ENCODE measurements at places on chromosomes 5 and 9.

DNA sequence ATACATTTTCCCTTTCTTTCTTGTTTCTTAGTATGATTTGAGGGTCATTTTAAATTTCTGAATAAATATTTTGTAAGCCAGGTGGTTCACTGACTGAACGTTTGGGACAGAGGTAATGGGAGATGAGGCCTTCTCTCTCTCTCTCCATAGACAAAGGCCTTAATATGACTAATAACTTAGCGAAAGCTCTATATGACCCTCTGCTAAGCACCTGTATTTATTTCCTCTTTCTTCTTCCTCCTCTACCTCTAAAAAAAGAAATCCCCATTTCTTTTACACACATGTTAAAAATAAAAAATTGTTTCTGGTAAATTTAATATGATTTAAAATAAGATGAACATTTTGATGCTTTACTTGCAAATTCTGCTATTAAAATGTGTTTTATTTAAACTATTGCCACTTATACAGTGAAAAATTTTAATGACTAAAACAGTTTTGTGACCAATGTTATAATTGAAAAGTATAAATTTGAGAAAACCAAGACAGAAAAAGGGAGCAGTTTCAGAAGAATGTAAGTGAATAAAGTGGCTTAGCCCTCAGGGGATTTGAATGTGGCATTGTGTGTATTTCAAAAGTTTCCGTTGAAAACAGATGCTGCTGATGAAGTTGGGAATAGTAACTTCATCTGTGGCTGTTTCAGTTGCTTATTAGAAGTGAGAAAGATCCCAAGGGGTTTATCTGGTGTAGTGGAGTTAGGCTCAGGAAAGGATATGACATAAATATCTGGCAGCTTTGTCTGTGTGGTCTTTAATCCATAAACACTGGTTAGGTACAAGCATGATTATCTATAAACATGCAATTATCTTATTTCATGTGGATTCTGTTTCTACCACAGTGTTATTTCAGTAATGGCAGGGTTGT is 128.6 kb upstream of the GRHPR start:
- no peak for DNase-seq

- no peak for DNase-seq
Observed at GRCh38 chr9:90826326-90827020, 24.9 kb downstream of the SYK start.

DNA sequence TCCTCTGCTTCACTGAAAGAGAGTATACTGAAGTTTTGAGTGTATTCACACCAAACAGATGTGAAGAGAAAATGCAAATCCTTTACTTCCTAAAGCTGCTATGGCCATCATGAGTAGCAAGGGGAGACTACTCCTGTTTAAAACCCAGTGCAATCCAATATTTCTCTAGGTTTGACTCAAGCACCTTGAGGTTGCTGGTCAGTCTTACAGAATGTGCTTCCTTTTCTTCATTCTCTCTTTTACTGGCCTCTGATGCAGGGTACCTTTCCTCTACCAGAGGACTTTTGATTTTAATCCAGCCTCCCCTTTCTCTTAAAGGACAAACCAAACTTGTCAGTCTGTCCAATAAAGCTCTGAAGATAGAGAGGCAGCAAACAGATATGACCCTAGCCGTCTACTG is 98.1 kb upstream of the TLE4 start:
- no peak for DNase-seq

DNA sequence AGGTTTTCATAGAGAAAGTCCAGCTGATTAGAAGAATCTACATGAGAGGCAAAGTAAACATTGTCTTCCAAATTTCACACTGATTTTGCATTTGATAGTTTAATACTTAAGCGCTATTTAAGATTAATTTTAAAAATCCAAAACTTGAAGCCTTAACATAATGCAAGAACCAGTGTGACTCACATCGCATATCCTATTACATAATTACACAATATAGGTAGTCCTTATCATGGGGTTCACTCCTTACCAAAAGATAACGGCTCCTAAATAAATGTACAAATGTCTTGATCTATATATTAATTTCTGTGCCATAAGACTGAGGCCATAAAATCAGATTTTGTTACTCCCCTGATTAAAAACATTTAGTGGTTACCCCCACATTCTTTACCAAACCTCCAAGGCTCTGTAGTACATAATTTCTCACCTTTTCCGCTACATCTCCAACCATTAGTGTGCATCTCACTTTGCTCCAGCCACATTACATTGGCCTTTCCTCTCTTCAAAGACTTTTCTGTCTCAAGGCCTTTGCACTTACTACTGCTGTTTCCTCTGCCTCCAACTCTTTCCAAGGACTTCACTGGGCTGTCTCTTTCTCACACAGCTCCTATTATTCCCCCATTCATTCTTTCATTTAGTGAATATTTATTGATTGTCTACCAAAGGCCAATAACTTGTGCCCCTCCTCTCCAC is 1.0 kb downstream of the RIOK2 start:
- DNase-seq: no peak

DNA sequence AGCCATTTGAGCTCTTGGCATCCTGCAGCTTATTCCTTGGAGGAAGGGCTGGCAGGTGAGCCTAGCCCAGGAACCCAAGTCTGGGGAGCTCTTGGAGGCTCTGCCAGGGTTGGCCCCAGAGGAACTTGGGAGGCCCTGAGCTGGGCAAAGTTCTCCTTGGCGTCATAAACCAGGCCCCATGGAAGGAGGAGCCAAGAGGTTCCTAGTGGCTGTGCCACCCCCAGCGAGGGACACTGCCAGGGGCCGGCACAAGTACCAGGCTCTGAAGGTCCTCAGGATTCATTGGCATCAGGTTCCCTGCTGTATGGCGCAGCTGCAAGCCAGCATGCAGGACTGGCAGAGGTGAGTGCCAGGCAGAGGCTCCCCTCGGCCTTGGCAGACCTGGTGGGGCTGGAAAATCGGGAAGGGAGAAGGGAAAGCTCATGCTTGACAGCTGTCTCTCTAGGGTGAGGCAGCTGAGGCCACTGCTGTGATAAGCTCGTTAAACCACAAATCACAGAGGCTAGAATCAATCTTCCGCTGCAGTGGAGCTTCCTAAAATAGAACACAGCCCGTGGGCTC is 54.6 kb upstream of the SYNPO start:
- DNase-seq: no peak

GRCh38 chr5:55509796-55510522 is 24.8 kb downstream of the PLPP1 start:
- DNase-seq: no peak

DNA sequence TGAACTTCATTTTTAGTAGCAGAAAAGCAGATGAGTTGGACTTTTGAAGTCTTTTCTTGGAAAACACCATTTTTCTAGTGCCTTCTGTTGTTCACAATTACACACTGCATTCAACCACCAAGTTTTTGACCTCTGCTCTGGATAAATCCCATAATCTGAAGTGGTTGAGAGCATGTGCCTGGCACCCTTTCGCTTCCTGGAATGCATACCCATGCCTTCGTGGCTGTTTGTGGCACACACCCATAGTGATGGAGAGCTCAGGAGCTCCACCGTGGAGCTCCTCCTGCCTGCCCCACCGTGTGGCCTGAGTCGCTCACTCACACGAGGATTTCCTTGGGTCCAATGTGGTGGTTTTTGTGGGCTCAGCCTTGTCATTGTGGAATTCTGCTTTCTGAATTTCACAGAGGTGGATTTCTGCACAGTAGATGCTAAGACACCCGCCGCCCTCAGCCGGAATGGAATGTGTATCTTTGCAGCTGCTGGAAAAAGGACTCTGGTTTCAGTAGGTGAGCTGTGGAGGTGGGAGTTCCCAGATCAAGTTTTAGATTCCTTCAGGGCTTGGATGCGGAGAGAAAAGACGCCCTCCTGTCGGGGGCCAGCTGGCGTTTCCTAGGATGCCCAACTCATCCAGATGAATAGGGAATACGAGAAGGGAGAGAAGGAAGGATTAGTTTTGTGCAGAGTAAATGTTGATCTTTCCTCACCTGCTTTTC is 500.4 kb downstream of the IRX1 start:
- DNase-seq: no peak

GRCh38 chr5:37776826-37777225 is 63.0 kb downstream of the GDNF start:
- DNase-seq: no peak

- no peak for DNase-seq
Observed at GRCh38 chr5:162436055-162436454, 368.5 kb downstream of the GABRG2 start.

DNA sequence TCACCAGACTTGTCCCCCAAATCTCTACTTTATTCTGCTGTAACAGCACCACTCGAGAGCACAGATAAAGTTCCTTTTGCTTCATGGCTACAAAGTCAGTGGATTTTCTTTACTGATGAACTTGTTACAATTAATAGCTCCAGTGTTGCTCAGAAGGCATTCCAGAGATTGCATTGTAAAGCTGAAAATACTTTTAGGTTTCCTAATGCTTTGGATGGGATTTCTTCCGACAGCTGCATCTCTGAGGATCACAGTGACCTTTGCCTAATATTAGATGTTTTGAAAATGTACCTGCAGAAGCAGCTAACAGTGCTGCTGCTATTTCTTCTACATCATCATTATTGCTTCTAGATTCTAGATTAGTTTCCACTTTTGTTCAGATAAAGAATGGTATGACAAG is 58.8 kb upstream of the TMEM171 start:
- DNase-seq: no peak

DNA sequence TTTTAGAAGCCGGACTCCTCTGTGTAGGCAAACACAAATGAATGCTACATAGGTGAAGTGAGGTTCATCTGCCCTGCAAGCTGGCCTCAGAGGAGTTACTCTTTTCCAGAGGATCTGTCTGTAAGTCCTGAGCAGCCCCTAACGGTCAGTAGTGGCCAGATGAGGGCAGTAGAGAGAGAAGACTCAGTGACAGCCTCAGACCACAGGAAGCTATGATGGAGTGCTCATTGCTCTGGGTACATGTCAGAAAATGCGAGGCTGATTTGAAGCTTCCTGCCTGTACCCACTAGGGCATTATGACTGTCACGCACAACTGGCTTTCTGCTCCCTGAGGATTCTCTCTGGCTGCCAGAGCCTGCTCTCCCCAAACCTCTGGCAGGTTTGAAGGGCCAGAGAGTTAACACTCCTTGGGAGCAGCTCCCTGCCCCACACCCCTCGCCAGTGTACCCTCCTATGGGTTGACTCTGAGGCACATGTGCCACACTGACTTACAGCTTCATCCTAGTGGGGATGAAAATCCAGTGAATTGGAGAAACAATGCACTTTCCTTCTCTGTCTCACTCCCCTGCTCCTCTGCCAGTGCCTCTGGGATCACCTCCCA is 141.5 kb downstream of the GABRG2 start:
- DNase-seq: no peak

GRCh38 chr9:120571443-120572257 is 8.3 kb downstream of the CDK5RAP2 start:
- no peak for DNase-seq

DNA sequence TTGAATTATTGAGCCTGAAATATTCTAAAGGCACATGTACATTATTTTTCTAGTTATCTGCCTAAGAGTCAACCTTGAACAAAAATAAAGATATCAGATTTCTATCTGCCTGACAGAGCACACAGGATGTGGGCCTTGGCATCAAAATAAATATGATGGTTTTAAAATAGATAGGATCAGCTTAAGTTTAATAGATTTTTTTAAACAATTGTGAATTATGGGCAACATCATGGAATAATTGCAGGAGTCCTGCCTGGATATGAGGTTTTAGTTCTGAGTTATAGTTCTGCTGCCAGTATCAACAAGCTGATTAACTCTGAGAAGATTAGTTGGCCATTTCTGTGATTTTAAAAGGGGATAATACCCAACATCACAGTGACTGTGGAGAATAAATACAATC is 107.0 kb upstream of the PCA3 start:
- DNase-seq: no peak

- DNase-seq: no peak
Observed at GRCh38 chr5:14179446-14179845, 36.3 kb downstream of the TRIO start.

DNA sequence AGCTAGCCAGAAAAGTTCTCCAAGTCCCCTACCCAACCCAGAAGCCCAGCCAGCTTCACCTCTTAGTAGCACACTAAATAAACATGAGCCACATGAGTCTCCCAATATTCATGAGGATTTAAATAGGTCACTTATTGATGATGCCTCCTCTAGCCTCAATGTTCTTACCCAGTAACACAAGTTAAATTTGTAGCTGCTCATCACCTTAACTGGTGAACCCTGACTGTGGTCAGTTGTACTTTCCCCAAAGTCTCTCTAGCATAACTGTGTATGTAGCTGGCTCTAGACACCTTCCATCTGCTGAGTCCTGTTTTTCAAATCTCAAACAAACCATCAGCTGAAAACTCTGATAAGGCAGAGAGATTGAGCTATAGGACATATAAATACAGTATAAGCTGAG is 100.3 kb upstream of the ELAVL2 start:
- no peak for DNase-seq

GRCh38 chr5:113233606-113234005 is 201.2 kb downstream of the TSSK1B start:
- no peak for DNase-seq

DNA sequence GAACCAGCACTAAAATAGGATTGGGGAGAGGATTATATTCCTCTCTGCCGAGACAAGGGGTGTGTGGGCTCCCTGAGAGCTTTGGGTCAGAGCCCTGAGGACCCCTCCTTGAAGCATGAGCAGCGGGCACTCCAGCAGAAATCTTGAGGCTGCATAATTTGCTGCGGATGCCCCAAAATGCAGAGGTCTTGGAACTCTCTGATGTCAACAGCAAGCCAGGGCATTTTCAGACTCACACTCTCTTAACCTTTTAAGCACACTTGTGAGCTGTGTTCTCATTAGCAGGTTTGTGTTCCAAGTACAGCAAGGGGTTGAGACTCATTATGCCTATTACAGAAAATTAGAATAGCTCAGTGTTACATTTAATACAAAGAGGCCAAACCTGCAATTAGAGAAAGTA is 513.0 kb upstream of the ADAMTS16 start:
- no peak for DNase-seq

DNA sequence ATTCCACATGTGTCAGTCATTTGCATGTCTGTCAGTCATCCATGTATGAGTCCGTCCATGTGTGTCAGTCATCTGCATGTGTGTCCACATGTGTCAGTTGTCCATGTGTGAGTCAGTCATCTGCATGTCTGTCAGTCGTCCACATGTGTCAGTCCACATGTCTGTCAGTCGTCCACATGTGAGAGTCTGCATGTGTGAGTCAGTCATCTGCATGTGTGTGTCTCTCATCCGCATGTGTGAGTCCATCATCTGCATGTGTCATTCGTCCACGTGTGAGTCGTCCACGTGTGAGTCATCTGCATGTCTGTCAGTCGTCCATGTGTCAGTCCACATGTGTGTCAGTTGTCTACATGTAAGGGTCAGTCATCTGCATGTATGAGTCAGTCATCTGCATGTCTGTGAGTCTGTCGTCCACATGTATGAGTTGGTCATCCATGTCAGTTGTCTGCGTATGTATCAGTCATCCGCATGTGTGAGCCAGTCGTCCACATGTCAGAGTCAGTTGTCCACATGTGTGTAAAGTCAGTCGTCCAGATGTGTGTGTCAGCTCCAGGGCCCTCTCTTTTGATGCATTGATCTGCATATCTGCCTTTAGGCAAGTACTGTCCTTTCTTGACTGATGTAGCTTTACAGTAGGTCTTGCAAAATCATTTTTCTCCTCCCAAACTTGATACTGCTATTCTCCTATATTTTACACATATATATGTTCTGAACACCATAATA is 72.5 kb upstream of the CACNA1B start:
- DNase-seq: no peak

GRCh38 chr5:153699035-153699434 is 208.6 kb downstream of the GRIA1 start:
- DNase-seq: no peak

- no peak for DNase-seq
Observed at GRCh38 chr5:125829349-125829748, 593.9 kb upstream of the GRAMD2B start.

- no peak for DNase-seq
Observed at GRCh38 chr5:59275510-59276324, 617.8 kb downstream of the PDE4D start.

GRCh38 chr5:57494104-57495098 is 11.8 kb upstream of the ACTBL2 start:
- no peak for DNase-seq

All from NCI-H2081 treated with DMSO at 0.1 percent for 48 hours (cell line).